ENCODE measurements at places on chromosomes 7 and 10.

DNA sequence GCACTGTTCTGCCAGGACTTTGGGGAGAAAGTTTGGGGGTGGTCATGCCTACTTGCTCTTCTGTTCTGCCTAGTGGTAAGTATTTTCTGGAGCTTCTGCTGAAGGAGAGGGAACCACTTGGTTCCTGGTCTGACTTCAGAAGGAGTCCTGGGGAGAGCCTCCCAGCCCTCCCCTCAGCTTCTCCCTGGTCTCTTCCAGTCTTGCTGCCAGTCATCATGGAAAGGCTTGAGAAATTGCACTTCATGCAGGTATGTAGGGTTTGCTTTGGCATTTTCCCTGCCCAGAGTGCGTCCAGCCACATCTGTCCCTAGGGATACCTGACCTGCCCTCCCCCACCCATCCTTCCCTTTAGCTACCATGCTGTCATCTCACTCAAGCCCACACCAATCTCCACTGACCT, 11.1 kb upstream of the WBP1L start:
- DNase-seq, result no peak

DNA sequence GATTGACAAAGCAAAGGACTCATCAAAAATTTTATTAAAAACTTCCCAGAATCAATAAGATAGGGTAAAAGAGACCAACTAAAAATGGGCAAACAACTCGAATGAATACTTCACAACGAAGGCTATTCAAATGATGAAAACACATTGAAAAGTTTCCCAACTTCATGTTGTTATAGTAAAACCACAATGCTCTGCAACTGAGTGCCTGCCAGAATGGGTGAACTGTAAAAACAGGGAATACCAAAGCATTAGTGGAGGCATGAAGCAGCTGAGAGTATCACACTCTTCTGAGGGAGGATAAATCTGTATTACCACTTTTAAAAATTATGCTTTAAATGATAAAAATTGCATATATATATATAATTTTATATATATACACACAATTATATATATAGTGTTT, 1214.7 kb downstream of the SORCS3 start:
- no peak for DNase-seq

DNA sequence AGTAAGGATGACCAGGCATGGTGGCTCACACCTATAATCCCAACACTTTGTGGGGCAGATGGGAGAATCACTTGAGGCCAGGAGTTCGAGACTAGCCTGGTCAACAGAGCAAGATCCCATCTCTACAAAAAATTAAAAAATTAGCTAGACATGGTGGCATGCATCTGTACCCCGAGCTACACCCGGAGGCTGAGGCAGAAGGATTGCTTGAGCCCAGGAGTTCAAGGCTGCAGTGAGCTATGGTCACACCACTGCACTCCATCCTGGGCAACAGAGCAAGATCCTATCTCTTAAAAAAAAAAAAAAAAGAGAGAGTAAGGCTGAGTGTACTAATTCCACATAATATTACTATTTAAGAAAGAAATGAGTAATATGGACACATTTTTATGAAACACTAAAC, 3.8 kb downstream of the P4HA1 start:
- DNase-seq, result no peak

- DNase-seq, result no peak
Measured at GRCh38 chr7:29277436-29278215, 83.1 kb downstream of the CHN2 start.

DNA sequence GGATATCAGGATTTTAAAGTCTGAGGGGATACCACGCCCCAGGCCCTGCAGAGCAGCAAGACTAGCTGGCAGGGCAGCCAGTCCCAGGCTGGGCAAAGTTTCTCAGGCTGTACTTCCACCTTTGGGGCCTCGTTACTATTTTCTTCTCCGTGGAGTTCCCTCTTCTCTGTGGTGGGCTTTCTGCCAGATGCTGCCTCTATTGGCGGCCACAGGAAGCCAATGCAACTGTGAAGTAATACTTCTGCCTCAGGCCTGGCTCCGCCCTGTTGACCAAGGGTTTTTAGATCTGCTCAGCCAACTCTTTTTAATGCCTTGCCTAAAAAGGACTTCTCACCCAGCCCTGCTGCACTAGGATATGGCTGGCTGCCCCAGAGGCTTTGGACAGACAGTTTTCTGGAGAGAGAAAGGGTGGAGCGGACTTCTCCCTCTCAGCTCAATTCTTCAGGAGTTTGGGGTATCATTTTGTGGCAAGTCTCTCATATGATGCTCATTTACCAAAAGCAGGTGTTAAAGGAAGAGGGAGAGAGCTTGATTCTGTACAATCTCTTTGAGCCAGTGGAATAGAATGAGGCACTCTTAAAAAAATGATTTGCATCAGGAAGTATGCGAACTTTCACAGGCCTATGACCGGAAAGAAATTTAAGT, 67.4 kb downstream of the HHEX start:
- DNase-seq, result peak; percentile 74

- no peak for DNase-seq
Measured at GRCh38 chr10:90784771-90785170, 73.1 kb downstream of the HTR7 start.

- DNase-seq, result no peak
Measured at GRCh38 chr7:156842740-156843140, 50.2 kb downstream of the LMBR1 start.

DNA sequence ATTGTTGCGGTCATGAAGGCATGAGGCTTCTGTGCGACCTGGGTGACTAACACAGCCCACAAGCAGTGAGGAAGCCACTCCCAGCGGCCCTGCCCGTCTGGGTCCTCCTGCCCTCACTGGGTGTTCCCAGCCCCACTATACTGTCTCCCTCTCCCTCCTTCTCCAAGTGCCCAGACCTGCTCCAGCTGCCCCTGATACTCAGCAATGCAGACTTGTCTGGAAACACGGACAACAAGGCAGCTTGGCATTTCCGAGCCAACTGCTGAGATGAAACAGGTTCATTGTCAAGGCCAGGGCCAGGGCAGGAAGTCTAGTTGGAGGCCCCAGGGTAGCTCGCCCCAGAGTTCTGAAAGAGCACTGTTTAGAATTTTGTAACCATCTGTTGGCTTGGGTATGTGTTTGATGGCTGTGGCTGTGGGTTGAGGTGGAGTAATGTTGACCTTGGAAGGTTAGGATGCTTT, 95.7 kb downstream of the RBM20 start:
- no peak for DNase-seq

DNA sequence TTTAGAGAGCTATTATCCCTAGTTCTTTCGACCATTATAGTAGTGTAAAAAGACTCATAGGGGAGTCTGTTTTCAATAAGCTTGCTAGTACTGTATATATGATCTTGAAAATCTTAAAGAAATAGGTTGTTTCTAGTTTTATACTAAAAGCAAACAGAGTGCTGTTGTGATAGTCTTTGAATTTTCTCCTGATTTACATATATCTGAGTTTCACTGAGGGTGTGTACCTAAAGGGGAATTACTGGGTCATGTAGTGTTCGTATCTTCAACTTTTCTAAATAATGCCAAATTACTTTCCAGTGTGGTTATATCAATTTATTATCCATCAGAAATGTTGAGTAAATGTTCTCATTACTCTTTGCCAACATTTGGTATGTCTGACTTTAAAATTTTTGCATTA, 70.8 kb upstream of the BAMBI start:
- no peak for DNase-seq
